Activated naive CD4-positive, alpha-beta T cell treated with anti-CD3 and anti-CD28 coated beads, Interleukin-2, amount 50 U/mL, for 72 hours (primary cell): ENCODE measurements at places on chromosomes 3 and 15. TPM values are rescaled to one million over a fixed set of nuclear protein-coding genes. Genes with fewer than 3 reads are reported as not detected.

DNA sequence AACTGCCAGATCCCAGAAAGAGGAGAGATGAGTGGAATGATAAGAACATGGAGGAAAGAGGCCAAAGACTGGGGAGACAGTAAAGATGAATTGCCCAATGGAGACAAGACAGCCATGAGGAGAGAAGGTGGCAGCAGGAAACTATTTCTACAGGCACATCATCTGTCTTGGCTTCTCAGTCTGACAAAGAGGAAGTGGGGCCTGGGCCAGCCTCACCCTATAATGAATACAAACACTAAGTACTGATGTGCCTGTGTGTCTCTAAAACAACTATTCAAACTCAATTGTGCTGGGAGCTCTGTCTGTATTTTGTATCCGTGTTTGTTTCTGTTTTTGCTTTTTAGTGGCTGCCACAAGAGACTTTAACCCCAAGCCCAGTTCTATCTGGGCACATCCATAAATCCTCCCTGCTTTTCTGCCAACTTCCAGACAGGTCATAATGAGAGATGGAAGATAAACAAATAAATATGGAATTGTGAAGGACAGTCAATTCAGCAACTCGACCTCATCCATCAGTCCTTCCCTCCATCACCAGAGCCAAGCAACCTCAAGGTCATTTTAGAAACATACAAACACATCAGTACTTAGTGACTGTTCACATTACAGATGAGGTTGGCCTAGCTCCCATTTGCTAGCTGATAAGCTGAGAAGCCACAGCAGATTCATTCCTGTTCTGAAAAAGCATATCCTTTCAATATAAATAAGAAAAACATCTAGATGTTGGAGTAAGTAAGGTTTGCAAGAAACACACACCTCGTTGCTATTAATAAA is 116.7 kb downstream of the CADPS start:
- DNase-seq = no peak

DNA sequence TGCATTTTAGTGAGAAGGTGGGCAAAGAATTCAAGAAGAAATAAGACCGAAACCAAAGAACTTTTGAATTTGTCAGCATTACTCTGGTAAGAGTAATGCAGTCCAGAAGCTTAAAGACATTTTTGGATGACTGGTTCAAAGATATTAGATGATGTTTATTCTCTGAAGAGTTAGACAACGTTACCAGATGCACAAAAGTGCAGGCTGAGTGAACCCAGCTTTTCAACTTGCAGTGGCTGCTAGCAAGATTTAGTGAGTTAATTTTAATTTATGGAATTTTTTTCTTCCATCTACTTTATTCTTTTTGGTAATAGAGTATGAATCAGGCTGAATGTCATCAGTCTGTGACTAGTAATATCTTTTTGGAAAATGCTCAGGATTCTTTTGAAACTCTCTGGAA is 267.3 kb upstream of the AZI2 start:
- no peak for DNase-seq

GRCh38 chr3:87973906-87974305 is 84.9 kb downstream of the CGGBP1 start:
- DNase-seq = no peak

DNA sequence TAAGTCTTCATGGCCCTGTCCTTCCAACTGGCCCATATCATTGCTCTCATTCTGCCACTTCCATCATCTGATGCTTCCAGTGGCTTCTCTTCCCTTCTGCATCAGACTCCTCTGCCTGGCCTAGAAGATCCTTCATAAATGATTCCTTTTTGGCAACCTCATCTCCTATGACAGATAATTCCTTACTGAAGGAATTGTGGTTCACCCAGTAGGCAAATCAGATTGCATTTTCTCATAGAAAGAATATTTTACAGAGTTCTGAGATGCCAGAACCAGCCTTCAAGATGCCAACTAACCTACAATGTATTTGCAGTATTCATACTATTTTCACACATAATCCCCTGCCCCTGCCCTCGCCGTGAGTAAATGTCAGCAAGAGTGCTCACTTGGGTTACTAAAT is 423.0 kb upstream of the TGFBR2 start:
- no peak for DNase-seq

- no peak for DNase-seq
Observed at GRCh38 chr3:178699810-178700209, 163.6 kb downstream of the KCNMB2 start.

The SCG5 gene
- 2.0 TPM for total RNA-seq

The GUCA1C gene
- total RNA-seq = not detected

The PLSCR4 gene
- total RNA-seq = not detected

DNA sequence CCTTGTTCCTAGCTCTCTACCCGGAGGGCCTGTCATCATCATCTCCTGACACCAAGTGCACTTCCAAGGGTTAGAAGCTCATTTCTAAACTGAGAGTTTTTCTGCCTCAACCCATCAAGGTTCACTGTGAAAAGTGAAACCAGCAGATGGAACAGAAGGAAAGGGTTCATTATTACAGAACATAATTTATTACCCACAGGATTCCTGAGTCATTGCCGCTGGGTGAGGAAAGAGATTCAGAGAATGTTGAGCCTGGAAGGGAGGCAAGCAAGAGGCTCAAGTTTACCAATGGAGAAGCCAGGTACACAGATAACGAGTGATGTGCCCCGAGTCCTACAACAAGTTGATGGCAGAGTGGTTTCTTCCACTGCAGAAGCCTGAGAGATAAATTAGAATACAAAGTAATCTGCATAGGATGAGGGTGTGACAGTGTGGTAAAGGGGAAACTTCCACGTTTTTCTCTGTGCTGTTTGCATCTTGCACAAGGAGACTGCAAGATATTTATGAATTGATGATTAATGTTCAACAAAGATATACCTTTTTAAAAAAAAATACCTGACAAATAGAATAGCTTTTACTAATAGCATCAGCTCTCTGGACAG is 80.5 kb upstream of the SETMAR start:
- no peak for DNase-seq
